ENCODE measurements at places on chromosomes 2 and 18. TPM values are rescaled to one million over a fixed set of nuclear protein-coding genes. Genes with fewer than 3 reads are reported as not detected.

Gene IL1A
- polyA plus RNA-seq: 1.1 TPM

Gene TMEM17
- 2.1 TPM for polyA plus RNA-seq

Gene PLCL1
- 1.1 TPM for polyA plus RNA-seq

Gene XPO1
- polyA plus RNA-seq: 57.9 TPM

Gene CCDC148
- 0.80 TPM for polyA plus RNA-seq

Gene DYNAP
- not detected for polyA plus RNA-seq

Gene SERPINB3
- 15.3 TPM for polyA plus RNA-seq

Gene SCN3A
- polyA plus RNA-seq: 0.16 TPM

Gene TEX44
- polyA plus RNA-seq: not detected

Gene TMEM185B
- polyA plus RNA-seq: 27.0 TPM

Gene FECH
- polyA plus RNA-seq: 4.5 TPM

Gene WNT10A
- polyA plus RNA-seq: 0.43 TPM

Gene FIGN
- 0.42 TPM for polyA plus RNA-seq

Gene IKZF2
- polyA plus RNA-seq: 1.5 TPM

Measured in lung (tissue), 17 donors.